Articular chondrocyte of knee joint (primary cell): ENCODE measurements at places on chromosomes 7 and 10. TPM values are rescaled to one million over a fixed set of nuclear protein-coding genes. Genes with fewer than 3 reads are reported as not detected.

Gene SDK1
- total RNA-seq = under 0.01 and 0.26 TPM in 2 replicates

Gene CALCR
- not detected in 2 replicates for total RNA-seq

Gene HTR5A
- total RNA-seq = not detected in 2 replicates

Gene FAM25A
- total RNA-seq = not detected in 2 replicates

Gene PROSER2
- total RNA-seq = 8.1 and 8.4 TPM in 2 replicates

Gene SPDYE8
- total RNA-seq = not detected in 2 replicates

Gene CLRN3
- not detected in 2 replicates for total RNA-seq

Gene ATG9B
- 0.32 TPM in 1 of 2 replicates, not detected in the other for total RNA-seq

Gene CALML3
- not detected in 2 replicates for total RNA-seq

Gene ZNF316
- total RNA-seq = 10.8 and 11.5 TPM in 2 replicates

Gene TET1
- total RNA-seq = 7.7 and 8.9 TPM in 2 replicates

Gene COL1A2
- 5,438 and 5,703 TPM in 2 replicates for total RNA-seq

Gene GPC2
- 0.52 and 0.76 TPM in 2 replicates for total RNA-seq

Gene GALNT17
- under 0.01 and 0.26 TPM in 2 replicates for total RNA-seq

Gene ANTXRL
- total RNA-seq = not detected in 2 replicates

Gene TRIM74
- total RNA-seq = 0.13 TPM in 1 of 2 replicates, not detected in the other

Gene CPXM2
- 52.1 and 71.0 TPM in 2 replicates for total RNA-seq

Gene LRIT1
- total RNA-seq = not detected in 2 replicates

Gene PDZD8
- 48.6 and 53.5 TPM in 2 replicates for total RNA-seq

Gene CYP2C19
- total RNA-seq = 0.11 TPM in 1 of 2 replicates, not detected in the other

Gene SMO
- 22.2 and 22.3 TPM in 2 replicates for total RNA-seq

Gene FBXL13
- total RNA-seq = 1.6 and 1.8 TPM in 2 replicates

Gene MALRD1
- 0.91 and 1.7 TPM in 2 replicates for total RNA-seq

Gene SUN3
- total RNA-seq = not detected in 2 replicates

Gene ATP5MK
- 223 and 321 TPM in 2 replicates for total RNA-seq

Gene INA
- 0.13 and 0.22 TPM in 2 replicates for total RNA-seq

Gene HYAL4
- not detected in 2 replicates for total RNA-seq

Gene MBLAC1
- total RNA-seq = 1.2 and 2.0 TPM in 2 replicates

Gene CFAP43
- total RNA-seq = 0.78 and 1.2 TPM in 2 replicates

Gene MCM10
- total RNA-seq = 3.1 and 4.1 TPM in 2 replicates

Gene PDGFA
- 28.1 and 34.6 TPM in 2 replicates for total RNA-seq

Gene SEMA3E
- 4.2 and 4.3 TPM in 2 replicates for total RNA-seq

Gene MEIG1
- total RNA-seq = 0.91 TPM in 1 of 2 replicates, not detected in the other

Gene NPY4R
- total RNA-seq = not detected in 2 replicates

Gene AKR1C1
- 196 and 264 TPM in 2 replicates for total RNA-seq

Gene DUSP5
- total RNA-seq = 13.7 and 33.8 TPM in 2 replicates

Gene ADCYAP1R1
- total RNA-seq = not detected in 2 replicates

Gene LIPK
- total RNA-seq = not detected in 2 replicates

Gene TAS2R41
- total RNA-seq = not detected in 2 replicates

Gene ANKRD30A
- total RNA-seq = not detected in 2 replicates

Gene CH25H
- total RNA-seq = 2.1 and 4.8 TPM in 2 replicates

Gene PON3
- 1.6 and 2.6 TPM in 2 replicates for total RNA-seq

Gene SMKR1
- total RNA-seq = 1.0 and 1.5 TPM in 2 replicates

Gene TMEM270
- not detected in 2 replicates for total RNA-seq

Gene OLAH
- not detected in 2 replicates for total RNA-seq

Gene SAMD9L
- 30.7 and 48.0 TPM in 2 replicates for total RNA-seq

Gene CALU
- 900 and 918 TPM in 2 replicates for total RNA-seq

Gene WIPF3
- not detected in 2 replicates for total RNA-seq

Gene ITPRID1
- not detected in 2 replicates for total RNA-seq

Gene RGR
- not detected in 2 replicates for total RNA-seq

Gene PRF1
- not detected in 2 replicates for total RNA-seq

Gene BAG3
- total RNA-seq = 14.5 and 15.7 TPM in 2 replicates

Gene ITGB8
- 41.0 and 41.8 TPM in 2 replicates for total RNA-seq

Gene UNC5B
- total RNA-seq = 12.2 and 16.0 TPM in 2 replicates

Gene TCAF2
- 7.0 and 8.2 TPM in 2 replicates for total RNA-seq

Gene CDH23
- total RNA-seq = 4.3 and 5.4 TPM in 2 replicates

Gene NPC1L1
- under 0.01 TPM in 1 of 2 replicates, not detected in the other for total RNA-seq

Gene ARHGAP22
- 41.2 and 61.0 TPM in 2 replicates for total RNA-seq

Gene CEP55
- total RNA-seq = 18.4 and 28.1 TPM in 2 replicates
